ENCODE measurements at places on chromosomes 5 and 9.

- no peak for DNase-seq
Measured at GRCh38 chr9:8879284-8879683, 1079.7 kb upstream of the DMAC1 start.

- DNase-seq = no peak
Measured at GRCh38 chr5:116370886-116371285, 203.7 kb downstream of the SEMA6A start.

GRCh38 chr5:124394700-124395245 is 351.7 kb downstream of the ZNF608 start:
- DNase-seq = no peak

DNA sequence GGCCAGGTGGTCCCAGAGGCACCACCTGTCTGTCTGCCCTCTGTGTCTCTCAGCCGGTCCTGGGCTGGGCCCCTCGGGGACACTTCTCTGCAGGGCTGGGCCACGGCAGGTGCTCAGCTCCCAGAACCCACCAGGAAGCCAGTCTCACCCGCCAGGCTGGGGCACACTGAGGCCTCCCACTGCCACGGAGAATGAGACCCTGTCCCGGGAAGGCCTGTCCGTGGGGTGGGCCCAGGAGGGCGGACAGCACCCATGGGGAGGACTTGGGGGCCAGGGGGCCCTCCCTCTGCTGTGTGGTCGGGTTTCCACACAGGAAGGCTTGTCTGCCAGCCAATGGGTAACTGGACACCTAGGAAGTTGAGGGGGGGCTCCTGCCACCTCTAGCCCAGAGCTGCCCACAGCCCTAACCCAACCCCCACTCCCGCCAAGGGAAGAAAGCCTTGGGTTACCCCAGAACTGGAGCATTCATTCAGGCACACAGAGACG is 4.1 kb upstream of the TUBB4B start:
- no peak for DNase-seq

DNA sequence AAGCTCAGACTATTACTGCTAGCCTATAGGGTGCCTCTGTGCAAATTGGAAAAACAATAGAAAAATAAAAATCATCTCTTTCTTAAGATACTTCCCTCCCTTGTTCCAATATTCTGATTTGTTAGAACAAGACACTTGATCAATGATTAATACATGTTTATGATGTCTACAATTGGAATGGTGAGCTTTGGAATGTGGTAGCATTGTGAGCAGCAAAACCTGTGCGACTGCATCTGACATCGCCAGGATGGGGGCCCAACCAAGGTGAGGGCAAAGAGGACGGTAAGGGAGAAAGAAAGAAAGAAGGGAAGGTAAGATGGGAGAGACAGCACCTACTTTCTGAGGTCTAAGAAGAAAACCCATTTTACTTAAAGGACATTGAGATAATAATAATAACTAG is 183.0 kb upstream of the TRIM32 start:
- no peak for DNase-seq

- DNase-seq = no peak
Measured at GRCh38 chr5:169801324-169801777, 164.3 kb downstream of the DOCK2 start.

GRCh38 chr9:127349483-127350113 is 47.4 kb upstream of the SLC2A8 start:
- no peak for DNase-seq

- DNase-seq = no peak
Measured at GRCh38 chr5:1316588-1317340, 21.9 kb upstream of the TERT start.

GRCh38 chr5:52854301-52854700 is 66.6 kb downstream of the ITGA1 start:
- DNase-seq = no peak

- no peak for DNase-seq
Measured at GRCh38 chr5:1760656-1761452, 38.8 kb downstream of the MRPL36 start.

DNA sequence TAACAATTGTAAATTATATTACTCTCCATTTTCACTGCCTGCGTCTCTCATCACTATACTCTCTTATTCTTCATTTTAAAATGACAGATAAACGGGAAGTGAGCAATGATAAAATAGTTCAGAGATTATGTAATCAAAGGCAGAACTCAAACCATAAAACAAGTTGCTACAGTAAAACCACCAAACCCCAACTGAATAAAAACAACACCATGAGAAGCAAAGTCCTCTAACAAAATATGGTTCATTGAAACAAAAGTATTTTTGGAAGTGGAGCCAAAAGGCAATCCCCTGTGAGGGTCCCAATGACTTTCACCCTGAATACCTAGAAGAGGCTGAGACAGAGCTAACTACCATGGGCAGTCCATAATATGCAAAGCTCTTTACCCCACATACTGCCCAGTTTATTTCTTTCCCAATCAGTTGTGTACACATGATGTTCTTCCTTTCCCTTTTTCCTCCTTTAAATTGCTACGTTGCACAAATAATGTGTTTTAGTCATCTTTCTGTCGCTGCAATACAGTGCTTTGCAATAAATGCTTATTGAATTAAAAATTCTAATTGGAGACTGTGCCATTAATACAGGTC is 64.0 kb upstream of the PTGER4 start:
- DNase-seq = no peak

DNA sequence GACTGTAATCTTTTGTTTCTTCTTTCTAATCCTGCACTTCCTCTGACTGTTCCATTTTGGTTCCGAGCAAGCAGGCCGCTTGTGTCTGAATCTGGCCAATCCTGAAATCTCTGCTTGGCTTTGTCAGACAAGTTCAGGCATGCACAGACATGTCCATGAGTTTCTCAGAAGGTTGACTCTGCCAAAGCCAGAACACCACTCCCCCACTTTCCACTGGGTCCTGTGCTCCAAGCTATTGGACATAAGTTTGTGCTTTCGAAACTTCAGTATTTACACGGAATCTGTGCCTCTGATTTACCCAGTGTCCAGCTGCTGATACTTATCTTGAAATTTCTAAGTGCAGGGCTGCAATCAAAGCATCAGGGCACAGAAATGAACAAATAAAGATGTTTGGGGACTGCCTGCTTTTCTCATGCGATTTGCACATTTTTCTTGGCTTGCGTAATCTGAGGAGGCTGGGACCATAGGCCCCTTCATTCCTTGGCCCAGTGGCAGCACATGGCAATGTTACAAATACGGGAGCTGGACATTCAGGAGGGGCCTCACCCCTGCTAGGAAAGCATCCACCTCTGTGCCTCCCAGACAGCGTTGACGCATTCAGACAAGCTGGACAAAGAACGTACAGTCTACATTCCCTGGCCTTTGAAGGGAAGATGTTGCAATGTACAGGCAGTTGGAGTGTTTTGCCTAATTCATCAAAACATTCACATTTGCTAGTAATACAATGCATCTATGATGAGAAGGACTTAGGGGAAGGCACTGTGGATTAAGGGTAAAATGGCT is 209.2 kb upstream of the PAPPA start:
- DNase-seq = no peak

- no peak for DNase-seq
Measured at GRCh38 chr5:15446552-15446951, 53.4 kb upstream of the FBXL7 start.
